Progenitor cell of endocrine pancreas (in vitro differentiated cells): ENCODE measurements at places on chromosomes 1 and 21.

- no peak overlapping the region for H3K27ac ChIP-seq
- peaks cover 9% of the 10 kb centered on the region for H3K4me1 ChIP-seq
- no peak for DNase-seq
- no peaks in the 10 kb centered on the region for H3K27me3 ChIP-seq
- no peaks in the 10 kb centered on the region for H3K36me3 ChIP-seq
Measured at GRCh38 chr1:219239518-219239917, 65.8 kb downstream of the LYPLAL1 start.

DNA sequence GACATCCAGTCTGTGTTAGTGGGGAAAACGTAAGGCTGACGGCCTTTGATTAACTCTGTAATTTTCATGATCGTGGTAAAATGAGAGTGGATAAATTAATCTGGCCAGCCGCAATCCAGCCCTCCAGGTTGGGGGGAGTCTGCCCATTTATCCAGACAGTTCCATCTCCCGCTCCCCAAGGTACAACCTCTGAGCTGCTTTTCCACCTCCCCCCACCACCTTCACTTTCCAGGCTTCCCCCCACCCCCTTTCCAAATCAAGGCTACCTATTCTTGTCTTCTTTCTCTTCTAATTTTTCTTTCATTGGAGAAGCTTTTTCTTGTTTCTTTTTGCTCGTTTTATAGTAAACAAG, 6.0 kb downstream of the MIER1 start:
- peaks cover 31% of the 10 kb centered on the region for H3K4me1 ChIP-seq
- DNase-seq = no peak
- H3K27me3 ChIP-seq = no peaks in the 10 kb centered on the region
- peak overlapping the region; percentile 94 for H3K27ac ChIP-seq

DNA sequence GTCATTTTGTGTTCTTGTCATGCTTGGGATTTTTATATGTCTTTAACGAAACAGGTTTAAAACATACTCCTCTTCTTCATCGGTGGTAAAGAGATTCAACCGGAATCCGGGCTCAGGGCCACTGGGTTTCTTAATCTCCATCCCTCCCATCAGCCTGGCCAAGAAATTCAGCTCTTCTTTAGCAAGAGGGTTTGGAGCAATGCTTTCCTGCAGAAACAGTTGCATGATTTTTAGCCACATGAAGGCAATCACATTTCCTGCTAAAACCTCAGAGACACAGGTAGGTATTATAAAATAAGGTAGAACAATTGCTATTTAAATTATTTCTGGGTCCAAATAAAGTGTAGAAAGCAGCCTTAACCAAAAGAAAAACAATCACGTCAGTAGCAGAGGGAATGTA, 22.7 kb upstream of the LSM10 start:
- peaks cover 7% of the 10 kb centered on the region for H3K36me3 ChIP-seq
- no peaks in the 10 kb centered on the region for H3K4me1 ChIP-seq
- no peak overlapping the region for H3K27ac ChIP-seq
- no peaks in the 10 kb centered on the region for H3K27me3 ChIP-seq
- no peak overlapping the region for H3K4me3 ChIP-seq

DNA sequence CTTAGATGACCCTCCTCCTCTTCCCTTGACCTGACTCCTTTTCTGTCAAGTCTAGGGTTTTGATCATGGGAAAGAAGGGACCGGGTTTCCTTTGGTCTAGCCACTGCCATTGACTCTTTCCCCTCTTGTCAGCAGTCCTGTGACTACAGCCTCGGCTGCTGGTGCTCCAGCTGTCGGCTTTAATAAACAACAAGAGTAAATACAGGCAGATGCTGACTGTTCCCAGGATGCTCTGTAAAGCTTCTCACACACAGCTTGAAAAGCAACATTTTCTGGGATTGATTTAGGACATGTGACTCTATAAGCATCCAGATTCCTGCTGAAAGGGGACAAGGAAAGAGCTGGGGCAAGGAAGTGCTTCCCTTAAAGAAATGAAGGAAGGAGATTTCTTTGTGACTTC, 53.5 kb upstream of the CTTNBP2NL start:
- H3K36me3 ChIP-seq = no peaks in the 10 kb centered on the region
- H3K4me1 ChIP-seq = no peaks in the 10 kb centered on the region
- H3K27me3 ChIP-seq = peaks cover 27% of the 10 kb centered on the region
- no peak overlapping the region for H3K27ac ChIP-seq
- no peak overlapping the region for H3K4me3 ChIP-seq
- DNase-seq = no peak

DNA sequence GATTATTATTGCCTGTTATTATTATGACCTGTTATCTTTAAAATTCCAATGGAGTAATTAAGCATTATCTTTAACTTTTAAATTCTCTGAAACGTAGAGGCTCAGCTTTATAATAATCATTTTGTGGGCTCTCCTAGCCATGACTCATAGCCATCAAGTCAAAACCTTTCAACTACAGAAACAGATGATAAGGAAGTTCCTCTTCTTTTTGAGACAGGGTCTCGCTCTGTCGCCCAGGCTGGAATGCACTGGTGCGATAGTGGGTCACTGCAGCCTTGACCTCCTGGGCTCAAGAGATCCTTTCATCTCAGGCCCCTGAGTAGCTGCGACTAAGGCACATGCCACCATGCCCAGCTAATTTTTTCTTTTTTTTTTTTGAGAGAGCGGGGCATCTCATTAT, 43.5 kb downstream of the CHML start:
- DNase-seq = no peak
- no peak overlapping the region for H3K27ac ChIP-seq
- no peak overlapping the region for H3K4me3 ChIP-seq
- H3K4me1 ChIP-seq = peaks cover under 1% of the 10 kb centered on the region
- H3K36me3 ChIP-seq = peaks cover 11% of the 10 kb centered on the region

- H3K4me1 ChIP-seq = no peaks in the 10 kb centered on the region
- no peaks in the 10 kb centered on the region for H3K27me3 ChIP-seq
- peak overlapping the region; percentile 29 for H3K27ac ChIP-seq
- no peak overlapping the region for H3K4me3 ChIP-seq
Measured at GRCh38 chr1:212323066-212323465, 37.9 kb downstream of the PPP2R5A start.

DNA sequence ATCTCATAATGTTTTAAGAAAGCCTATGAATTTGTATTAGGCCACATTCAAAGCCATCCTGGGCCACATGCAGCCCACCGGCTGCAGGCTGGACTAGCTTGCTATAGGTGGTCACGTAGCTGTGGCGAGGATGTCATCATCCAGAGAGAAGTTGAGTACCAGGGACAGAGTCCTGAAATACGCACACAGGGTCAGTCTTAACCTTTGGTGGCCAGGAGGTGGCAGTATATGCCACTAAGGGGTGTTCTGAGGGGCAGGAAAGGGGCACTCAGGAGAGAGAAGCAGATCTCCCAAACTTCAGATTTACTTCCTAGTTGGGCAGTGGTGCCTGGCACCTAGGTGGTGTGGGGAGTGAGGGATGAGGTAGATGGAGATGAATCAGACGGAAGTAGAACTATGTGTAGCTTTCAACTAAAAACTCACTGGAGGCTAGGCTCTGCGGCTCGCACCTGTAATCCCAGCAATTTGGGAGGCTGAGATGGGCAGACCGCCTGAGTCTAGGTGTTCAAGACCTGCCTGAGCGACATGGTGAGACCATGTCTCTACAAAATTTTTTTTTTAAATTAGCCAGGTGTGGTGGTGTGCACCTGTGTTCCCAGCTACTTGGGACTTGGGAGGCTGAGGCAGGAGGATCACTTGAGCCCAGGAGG, 16.3 kb upstream of the CDK18 start:
- no peaks in the 10 kb centered on the region for H3K4me1 ChIP-seq
- H3K27ac ChIP-seq = no peak overlapping the region
- H3K4me3 ChIP-seq = no peak overlapping the region
- H3K27me3 ChIP-seq = peaks cover 36% of the 10 kb centered on the region
- no peaks in the 10 kb centered on the region for H3K36me3 ChIP-seq

- no peak for DNase-seq
- H3K4me1 ChIP-seq = peaks cover 2% of the 10 kb centered on the region
- H3K27me3 ChIP-seq = peaks cover 13% of the 10 kb centered on the region
- no peak overlapping the region for H3K4me3 ChIP-seq
- no peak overlapping the region for H3K27ac ChIP-seq
Measured at GRCh38 chr1:5660141-5660935, 331.9 kb downstream of the NPHP4 start.

- no peak overlapping the region for H3K27ac ChIP-seq
- no peaks in the 10 kb centered on the region for H3K36me3 ChIP-seq
- DNase-seq = no peak
Measured at GRCh38 chr1:36525166-36525565, 42.5 kb upstream of the CSF3R start.

DNA sequence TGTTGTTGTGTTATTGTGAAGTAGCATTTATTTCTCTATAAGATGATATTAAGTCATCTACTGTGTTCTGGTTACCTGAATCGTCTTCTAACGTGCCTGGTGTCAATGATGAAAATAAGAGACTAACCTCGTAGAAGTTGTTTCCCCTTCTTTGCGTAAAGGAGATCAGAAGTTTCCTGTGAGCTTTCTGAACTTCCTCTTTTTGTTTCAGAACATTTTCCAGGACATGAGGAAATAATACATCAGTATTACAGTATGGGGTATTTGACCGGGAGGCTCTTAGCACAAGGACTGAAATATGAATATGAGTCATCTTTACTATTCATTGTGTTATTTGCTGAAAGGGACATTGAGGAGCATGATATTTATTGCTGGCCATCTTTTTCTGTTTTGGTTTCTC, 1.3 kb downstream of the ST6GALNAC3 start:
- no peaks in the 10 kb centered on the region for H3K36me3 ChIP-seq
- peaks cover 48% of the 10 kb centered on the region for H3K27me3 ChIP-seq
- no peak for DNase-seq
- H3K4me3 ChIP-seq = peak overlapping the region; percentile 90

DNA sequence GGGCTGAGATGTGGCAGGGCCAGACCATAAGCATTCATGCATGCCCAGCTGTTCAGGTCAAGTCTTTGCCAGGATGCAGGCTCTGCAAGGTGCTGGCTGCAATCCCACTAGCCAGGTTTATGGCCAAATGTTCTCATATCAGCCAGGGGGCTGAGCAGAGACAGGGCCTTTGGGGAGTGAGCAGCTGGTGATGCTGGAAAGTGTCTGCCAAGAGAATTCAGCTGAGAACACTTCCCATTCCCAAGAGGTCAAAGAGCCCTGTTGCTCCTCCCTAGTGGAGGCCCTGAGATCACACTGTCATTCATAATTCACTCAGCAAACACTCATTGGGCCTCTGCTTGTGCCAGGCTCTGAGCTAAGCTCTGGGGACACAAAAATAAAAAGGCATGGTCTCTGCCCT, 150.3 kb downstream of the DMRTA2 start:
- DNase-seq = no peak
- H3K36me3 ChIP-seq = no peaks in the 10 kb centered on the region
- peaks cover 5% of the 10 kb centered on the region for H3K4me1 ChIP-seq
- no peak overlapping the region for H3K27ac ChIP-seq
- no peak overlapping the region for H3K4me3 ChIP-seq

DNA sequence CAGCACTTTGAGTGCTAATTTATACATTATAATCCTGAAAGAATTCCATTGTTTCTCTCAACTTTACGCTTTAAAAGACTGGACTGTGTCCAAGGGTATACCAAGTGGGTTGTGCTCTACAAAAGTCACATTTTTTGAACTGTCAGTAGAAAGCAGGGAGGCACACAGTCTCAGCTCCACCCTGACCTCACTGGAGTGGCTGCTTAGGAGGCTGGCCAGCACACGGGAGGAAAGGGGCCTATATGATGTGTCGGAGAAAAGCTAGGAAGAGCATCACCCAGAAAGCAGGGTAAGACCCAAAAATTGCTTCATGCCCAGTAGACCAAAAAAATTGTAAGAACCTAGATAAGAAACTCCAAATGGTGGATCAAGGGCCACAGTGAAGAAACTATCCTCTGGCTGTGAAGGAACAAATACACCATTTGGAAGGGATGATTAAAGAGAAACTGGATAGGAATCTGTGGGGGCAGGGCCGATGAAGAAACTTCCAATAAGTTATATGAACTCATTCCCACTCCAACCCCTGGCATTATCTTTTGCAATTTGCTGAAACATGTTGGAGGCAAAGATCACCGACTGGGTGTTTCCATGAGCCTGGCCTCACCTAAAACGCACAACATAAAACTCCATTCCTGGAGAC, 1.9 kb downstream of the S100A10 start:
- peak overlapping the region; percentile 93 for H3K4me3 ChIP-seq
- peak overlapping the region; percentile 97 for H3K27ac ChIP-seq
- no peaks in the 10 kb centered on the region for H3K36me3 ChIP-seq
- no peak for DNase-seq
- peaks cover 2% of the 10 kb centered on the region for H3K27me3 ChIP-seq

DNA sequence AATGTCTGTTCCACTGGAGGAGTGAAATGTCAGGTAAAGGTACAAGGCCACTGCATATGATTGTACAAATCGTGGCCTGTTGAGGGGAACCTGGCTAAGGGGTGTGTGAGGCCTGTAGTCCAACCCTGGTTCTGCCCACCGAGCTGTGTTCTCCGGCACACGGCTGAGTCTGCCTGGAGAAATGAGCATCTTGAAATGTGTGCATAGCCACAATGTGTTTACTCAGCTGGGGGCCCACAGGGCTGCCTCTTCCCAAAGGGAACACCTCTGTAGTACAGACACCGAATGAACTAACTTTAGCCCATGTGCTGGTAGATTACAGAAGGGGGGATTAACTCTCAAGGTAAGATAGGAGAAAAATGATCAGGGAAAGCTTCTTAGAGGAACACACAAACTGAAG, 30.2 kb downstream of the AK4 start:
- peaks cover 25% of the 10 kb centered on the region for H3K4me1 ChIP-seq
- H3K36me3 ChIP-seq = no peaks in the 10 kb centered on the region
- no peak overlapping the region for H3K27ac ChIP-seq

- no peak for DNase-seq
- H3K4me3 ChIP-seq = no peak overlapping the region
Measured at GRCh38 chr1:89980605-89981004, 14.3 kb upstream of the ZNF326 start.

GRCh38 chr1:232841823-232842565, 36.8 kb downstream of the MAP10 start:
- H3K4me3 ChIP-seq = no peak overlapping the region
- H3K4me1 ChIP-seq = peaks cover 3% of the 10 kb centered on the region
- H3K36me3 ChIP-seq = no peaks in the 10 kb centered on the region
- no peaks in the 10 kb centered on the region for H3K27me3 ChIP-seq
- no peak overlapping the region for H3K27ac ChIP-seq

DNA sequence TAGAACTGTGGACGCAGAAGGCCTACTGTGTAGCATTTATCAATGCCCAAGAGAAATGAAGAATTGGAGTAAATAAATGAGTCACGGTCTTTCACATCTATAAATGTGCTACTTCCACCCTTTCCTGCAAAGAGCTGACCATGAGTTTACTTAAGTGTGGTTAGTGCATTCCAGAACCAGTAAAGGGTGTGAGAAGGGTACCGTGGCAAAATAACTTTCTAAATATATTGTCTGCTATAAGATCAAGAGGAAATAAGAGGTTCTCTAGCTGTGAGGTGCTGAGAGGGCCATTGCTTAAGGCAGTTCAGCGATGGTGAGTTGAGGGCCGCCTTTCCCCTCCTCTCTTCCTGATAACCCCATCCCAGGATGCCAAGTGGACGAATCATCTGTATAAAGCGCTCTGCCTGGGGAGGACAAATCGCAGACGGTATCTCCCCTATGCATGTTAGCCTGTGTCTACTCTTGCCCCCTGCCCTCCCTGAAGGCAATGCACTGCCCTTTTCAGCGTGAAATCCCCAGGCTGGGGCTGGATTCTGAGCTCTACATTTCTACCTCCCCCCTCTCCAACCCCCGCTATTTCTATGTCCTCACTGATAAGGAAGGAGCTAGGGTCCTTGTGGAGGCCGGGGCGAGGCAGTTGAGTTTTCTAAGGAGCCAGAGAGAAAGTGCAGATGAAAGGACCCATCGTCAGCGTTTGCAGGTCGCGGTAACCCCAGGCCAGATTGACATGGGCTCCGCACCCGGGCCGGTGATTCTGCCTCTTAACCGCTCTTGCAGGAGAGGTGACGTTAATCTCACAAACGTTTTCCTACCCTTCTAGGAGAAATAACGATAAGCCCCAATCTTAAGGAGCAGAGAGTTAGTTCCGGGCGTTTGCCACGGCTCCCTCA, 1.5 kb upstream of the NCAM2 start:
- peak overlapping the region; percentile 59 for H3K4me3 ChIP-seq
- no peak for DNase-seq
- H3K4me1 ChIP-seq = peaks cover 1% of the 10 kb centered on the region
- peaks cover 79% of the 10 kb centered on the region for H3K27me3 ChIP-seq
- no peaks in the 10 kb centered on the region for H3K36me3 ChIP-seq
